ENCODE measurements at places on chromosomes 1 and 21.

GRCh38 chr21:31255896-31256295, 88.2 kb downstream of the TIAM1 start:
- no peak for DNase-seq

DNA sequence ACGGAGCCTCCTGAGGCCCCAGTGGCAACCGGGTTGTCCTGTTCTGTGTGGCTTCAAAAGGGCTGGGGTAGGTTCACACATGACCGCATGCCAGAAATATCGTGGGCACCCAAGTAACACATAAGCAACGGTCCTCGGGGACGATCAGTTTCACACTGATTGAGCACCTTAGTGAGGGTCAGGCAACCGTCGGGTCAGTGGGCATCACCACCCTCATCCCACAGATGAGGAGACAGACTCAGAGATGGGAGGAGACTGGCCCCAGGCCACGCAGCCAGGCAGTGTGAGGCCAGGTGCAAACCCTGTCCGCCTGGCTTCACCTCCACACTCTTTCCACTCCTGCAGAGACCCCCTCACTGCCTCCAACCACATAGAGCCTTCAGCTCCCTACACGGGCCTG, 309.8 kb downstream of the MATN1 start:
- peak; percentile 15 for DNase-seq

GRCh38 chr1:41236781-41237180, 5.3 kb downstream of the SCMH1 start:
- no peak for DNase-seq

DNA sequence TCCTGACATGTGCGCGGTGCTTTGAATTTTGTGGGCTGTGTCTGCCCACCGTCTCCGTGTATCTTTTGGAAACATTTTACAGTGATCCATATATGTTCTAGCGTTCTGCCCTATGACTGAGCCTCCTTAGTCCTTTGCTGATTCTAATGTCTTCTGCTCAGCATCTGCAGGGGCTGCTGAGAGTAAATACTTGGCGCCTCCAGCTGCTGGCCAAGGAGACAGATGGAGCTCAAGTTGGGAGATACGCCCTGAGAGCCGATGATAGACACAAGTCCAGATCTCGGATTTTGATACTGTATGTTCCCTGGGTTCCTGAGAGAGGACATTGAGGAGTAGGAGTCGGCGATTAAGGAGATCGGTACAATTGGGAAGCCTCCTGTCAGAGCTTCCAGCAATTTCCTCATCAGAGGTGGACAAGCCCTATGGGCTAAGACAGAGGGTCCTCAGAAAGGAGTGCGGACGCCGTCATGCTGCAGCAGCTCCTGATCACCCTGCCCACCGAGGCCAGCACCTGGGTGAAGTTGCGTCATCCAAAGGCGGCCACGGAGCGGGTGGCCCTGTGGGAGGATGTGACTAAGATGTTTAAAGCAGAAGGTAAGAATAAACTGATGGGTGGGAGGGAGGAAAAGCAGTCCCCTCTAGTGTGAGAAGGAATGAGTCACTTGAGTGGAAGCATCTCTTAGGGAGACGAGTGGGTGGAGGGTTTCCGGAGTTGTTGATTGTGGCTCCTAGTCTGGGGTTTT, 390 bp downstream of the ZFP69B start:
- peak; percentile 88 for DNase-seq

DNA sequence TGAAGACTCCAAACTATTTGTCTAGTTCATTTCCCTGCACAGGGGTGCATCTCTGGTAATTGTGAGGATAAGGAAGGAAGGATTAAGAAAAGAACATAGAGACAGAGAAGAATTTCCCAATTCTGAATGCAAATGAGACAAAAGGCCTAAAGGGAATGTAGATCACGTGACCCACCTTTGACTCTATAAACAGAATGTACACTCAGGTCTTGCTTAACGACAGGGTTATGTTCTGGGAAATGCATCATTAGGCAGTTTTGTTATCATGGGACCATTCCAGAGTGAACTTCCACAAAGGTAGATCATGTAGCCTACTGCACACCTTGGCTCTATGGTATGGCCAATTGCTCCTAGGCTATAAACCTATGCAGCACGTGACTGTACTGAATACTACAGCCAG, 252.3 kb upstream of the ZP4 start:
- no peak for DNase-seq

- DNase-seq = no peak
These were observed 538.0 kb downstream of the LTN1 start for GRCh38 chr21:28454564-28455252.

DNA sequence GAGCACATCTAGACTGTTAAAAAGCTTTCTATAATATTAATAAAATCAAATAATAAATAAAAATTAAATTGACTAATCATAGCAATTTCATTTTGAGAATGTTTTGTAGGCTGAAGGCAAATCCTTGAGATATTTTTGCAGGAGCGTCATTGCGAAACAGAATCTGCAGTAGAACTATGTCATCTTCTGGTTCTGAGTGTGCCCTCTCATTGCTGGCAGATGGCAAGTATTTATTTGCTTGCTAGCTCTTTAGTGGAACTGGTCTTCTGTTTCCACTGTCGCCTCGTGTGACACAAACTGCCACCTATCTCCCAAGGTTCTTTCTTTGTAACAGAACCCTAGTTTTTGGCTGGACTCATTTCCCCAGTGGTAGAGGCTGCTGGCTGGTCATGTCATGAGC, 19.0 kb upstream of the IRF2BP2 start:
- no peak for DNase-seq

GRCh38 chr1:168148916-168149315, 12.2 kb upstream of the GPR161 start:
- no peak for DNase-seq

All from activated T-cell treated with anti-CD3 and anti-CD28 coated beads, Interleukin-2, amount 50 U/mL, for 24 hours (primary cell).